Thoracic aorta endothelial cell (primary cell): ENCODE measurements at places on chromosomes 5 and 9. TPM values are rescaled to one million over a fixed set of nuclear protein-coding genes. Genes with fewer than 3 reads are reported as not detected.

Gene SLC6A7
- not detected in 2 replicates for total RNA-seq

Gene MPDZ
- 77.3 and 79.4 TPM in 2 replicates for total RNA-seq

Gene IFNB1
- not detected in 2 replicates for total RNA-seq

Gene ERGIC1
- 74.6 and 145 TPM in 2 replicates for total RNA-seq

Gene F12
- 1.7 and 1.9 TPM in 2 replicates for total RNA-seq

Gene SCGB3A2
- total RNA-seq: not detected in 2 replicates

Gene PTPRD
- 1.6 and 5.0 TPM in 2 replicates for total RNA-seq

Gene TNFAIP8
- 12.8 and 14.9 TPM in 2 replicates for total RNA-seq

Gene NR3C1
- 35.9 and 41.4 TPM in 2 replicates for total RNA-seq

Gene GFRA3
- total RNA-seq: not detected in 2 replicates

Gene LHX3
- not detected in 2 replicates for total RNA-seq

Gene ANGPTL2
- total RNA-seq: 13.7 and 22.1 TPM in 2 replicates

Gene IGFBPL1
- total RNA-seq: 0.13 and 0.29 TPM in 2 replicates

Gene GPR151
- not detected in 2 replicates for total RNA-seq

Gene OSMR
- total RNA-seq: 23.7 and 59.1 TPM in 2 replicates

Gene ARL10
- 8.4 and 11.3 TPM in 2 replicates for total RNA-seq

Gene PCDHB3
- 0.14 and 0.27 TPM in 2 replicates for total RNA-seq

Gene HIGD2A
- total RNA-seq: 37.5 and 46.7 TPM in 2 replicates

Gene PCDHB4
- total RNA-seq: 0.07 and 0.13 TPM in 2 replicates

Gene RASEF
- total RNA-seq: under 0.01 and 0.07 TPM in 2 replicates

Gene ZNF366
- total RNA-seq: 0.53 and 2.0 TPM in 2 replicates

Gene PRDM12
- total RNA-seq: 0.14 TPM in 1 of 2 replicates, not detected in the other

Gene PCDHGB2
- total RNA-seq: 1.3 and 2.0 TPM in 2 replicates

Gene CDHR2
- total RNA-seq: not detected in 2 replicates

Gene SPATA31A3
- not detected in 2 replicates for total RNA-seq

Gene ACTBL2
- total RNA-seq: not detected in 2 replicates
